ENCODE measurements at places on chromosomes 2 and 18.

DNA sequence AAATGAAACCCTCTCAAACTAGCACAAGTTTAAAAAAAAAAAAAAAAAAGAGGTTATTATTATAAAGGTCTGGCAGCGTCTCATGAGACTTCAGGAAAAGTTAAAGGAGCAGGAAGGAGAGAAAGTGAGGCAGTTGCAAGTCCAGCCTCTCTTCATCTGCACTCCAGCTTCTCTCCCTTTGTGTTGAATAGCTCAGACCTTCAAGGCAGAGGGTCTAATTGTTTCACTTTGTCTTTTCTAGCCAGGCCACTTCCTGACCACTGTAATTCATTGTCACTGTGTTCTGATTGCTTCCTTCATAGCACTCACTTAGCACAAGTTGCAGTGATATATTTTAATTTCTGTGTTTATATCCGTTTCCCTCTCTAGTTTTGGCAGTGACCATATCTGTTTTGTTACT is 99.9 kb downstream of the SPATS2L start:
- DNase-seq: no peak

- no peak for DNase-seq
Measured at GRCh38 chr2:195711478-195711877, 54.5 kb downstream of the SLC39A10 start.

- DNase-seq: no peak
Measured at GRCh38 chr18:50559752-50560680, at the start of gene MAPK4. MAPK4 (plus strand) TSS chr18:50560087; CDS start chr18:50663959, 103,872 bp downstream.

DNA sequence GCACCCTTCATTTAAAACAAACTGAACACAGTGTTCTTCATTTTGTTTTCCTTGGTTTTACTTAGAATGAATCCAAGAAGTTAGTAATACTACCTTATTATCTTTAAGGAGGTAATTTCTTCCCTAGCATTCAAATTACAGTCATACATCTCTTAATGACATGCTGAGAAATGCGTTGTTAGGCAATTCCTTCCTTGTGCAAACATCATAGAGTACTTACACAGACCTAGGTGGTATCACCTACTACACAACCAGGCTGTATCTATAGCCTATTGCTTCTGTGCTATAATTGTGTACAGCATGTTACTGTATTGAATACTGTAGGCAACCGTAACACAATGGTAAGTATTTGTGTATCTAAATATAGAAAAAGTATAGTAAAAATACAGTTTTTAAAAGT is 8.4 kb upstream of the CABYR start:
- DNase-seq: no peak

DNA sequence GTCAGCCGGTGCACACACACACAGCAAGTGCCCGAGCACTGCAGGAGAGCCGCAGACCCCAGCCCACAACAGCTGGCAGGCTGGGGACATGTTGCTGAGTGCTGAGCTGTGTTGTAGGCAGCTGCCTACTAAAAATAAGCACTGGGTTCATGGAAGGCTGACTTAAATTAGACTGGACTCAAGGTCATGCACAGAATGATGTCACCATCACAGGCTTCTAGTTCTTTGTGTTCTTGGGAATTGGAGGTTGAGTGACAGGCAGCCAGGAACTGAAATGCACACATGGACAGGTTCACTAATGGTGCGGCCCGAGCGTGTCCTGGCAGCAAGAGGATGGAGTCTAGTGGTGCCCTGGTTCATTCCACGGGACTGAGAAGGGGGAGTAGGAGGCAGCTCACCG is 71.3 kb downstream of the VWA3B start:
- DNase-seq: no peak

DNA sequence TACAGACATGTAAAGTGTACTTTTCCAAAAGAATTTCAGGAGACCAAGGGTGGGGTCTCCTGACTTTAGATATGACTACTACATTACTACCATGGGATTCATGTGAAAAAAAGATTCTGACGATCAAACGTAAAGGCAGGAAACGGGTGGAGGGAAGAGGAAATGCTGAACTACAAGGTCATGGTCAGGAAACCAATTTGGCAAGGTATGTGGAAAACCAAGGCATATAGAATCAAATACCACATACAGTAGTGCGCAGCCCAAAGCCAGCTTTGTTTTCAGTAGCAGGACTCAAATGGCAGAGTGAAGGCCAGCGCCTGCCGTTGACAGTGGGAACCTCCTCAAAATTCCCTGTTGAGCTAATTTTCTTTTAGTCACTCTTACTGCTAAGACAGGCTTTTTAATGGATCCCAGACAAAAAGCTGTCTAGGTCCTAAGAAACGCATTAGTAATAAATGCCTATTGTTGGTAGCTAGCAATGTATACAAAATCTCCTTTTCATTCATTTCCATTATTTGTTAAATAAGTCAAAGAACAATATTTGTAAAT is 57.6 kb upstream of the SERTAD2 start:
- no peak for DNase-seq

- DNase-seq: no peak
Measured at GRCh38 chr2:101150306-101151145, 656 bp downstream of the TBC1D8 start.

DNA sequence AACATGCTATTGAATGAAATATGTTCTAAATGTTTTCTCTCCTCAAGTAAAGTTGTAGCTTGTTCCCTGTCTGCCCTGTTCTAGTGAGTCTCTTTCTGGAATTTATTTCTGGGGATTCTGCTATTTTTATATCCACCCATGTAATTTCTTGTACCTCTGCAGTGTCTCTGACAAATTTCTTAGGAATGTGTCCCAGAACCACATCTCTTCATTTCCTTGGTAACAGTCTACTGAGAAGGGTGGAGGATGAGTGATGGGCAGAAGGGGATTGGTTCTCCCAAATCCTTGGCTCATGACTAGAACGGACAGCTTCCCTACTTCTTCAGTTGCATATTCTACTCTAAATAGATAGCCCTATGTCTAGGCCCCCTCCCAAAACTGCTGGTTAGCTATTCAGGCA is 490.6 kb upstream of the LINC00305 start:
- DNase-seq: no peak

GRCh38 chr2:156630579-156631337 is 194.6 kb downstream of the GPD2 start:
- no peak for DNase-seq

- DNase-seq: no peak
Measured at GRCh38 chr2:37570773-37571586, 100.5 kb downstream of the CDC42EP3 start.

- no peak for DNase-seq
Measured at GRCh38 chr2:5845798-5846330, 153.7 kb downstream of the SOX11 start.

GRCh38 chr2:177281400-177282180 is 17.1 kb upstream of the NFE2L2 start:
- no peak for DNase-seq

DNA sequence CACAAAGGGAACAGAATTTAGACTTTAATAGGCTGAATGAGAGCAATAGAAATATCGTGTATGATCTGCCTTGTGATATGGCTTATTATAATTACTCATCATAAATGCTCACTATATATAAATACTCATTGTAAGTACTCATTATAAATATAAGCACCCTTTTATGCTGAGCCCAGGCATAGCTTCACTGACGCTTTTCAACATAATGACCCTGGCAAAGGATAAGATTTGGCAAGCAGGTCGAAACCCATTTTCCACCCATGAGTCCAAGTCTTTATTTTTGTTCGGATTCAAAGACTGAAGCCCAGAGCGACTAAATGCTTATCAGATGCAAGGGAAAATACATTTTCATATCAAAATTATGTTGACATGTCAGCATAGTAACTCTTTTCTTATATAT is 500.4 kb downstream of the SLC4A3 start:
- no peak for DNase-seq

GRCh38 chr2:41869542-41870264 is 178.1 kb upstream of the PKDCC start:
- DNase-seq: peak; percentile 78
